ENCODE measurements at places on chromosomes 6 and 20. TPM values are rescaled to one million over a fixed set of nuclear protein-coding genes. Genes with fewer than 3 reads are reported as not detected.

MUC21 gene
- not detected for total RNA-seq

DHX35 gene
- total RNA-seq: 6.6 TPM

PFDN6 gene
- 93.4 TPM for total RNA-seq

GPLD1 gene
- total RNA-seq: under 0.01 TPM

NRM gene
- total RNA-seq: 7.2 TPM

JAG1 gene
- 3.2 TPM for total RNA-seq

HCK gene
- total RNA-seq: not detected

LINC00237 gene
- not detected for total RNA-seq

TRIM39 gene
- 11.2 TPM for total RNA-seq

HMGN4 gene
- 86.5 TPM for total RNA-seq

AIF1 gene
- total RNA-seq: not detected

SYNDIG1 gene
- not detected for total RNA-seq

MOG gene
- not detected for total RNA-seq

TENT5A gene
- 2.6 TPM for total RNA-seq

HLA-DPB1 gene
- 20.9 TPM for total RNA-seq

STX11 gene
- total RNA-seq: under 0.01 TPM

FUT9 gene
- not detected for total RNA-seq

BTN1A1 gene
- total RNA-seq: not detected

CYP24A1 gene
- total RNA-seq: not detected

SLC22A3 gene
- total RNA-seq: not detected

IFT52 gene
- total RNA-seq: 31.0 TPM

KIF25 gene
- 0.71 TPM for total RNA-seq

RAB44 gene
- not detected for total RNA-seq

ATP9A gene
- total RNA-seq: 3.2 TPM

DLL1 gene
- under 0.01 TPM for total RNA-seq

SDC4 gene
- 270 TPM for total RNA-seq

GSTA3 gene
- total RNA-seq: not detected

SPO11 gene
- not detected for total RNA-seq

KCNG1 gene
- 50.0 TPM for total RNA-seq

C20orf202 gene
- total RNA-seq: not detected

SIRPD gene
- total RNA-seq: not detected

NRSN2 gene
- 78.9 TPM for total RNA-seq

CD40 gene
- 6.7 TPM for total RNA-seq

Measured in myometrial cell (primary cell).